ENCODE measurements at places on chromosomes 16 and 17. TPM values are rescaled to one million over a fixed set of nuclear protein-coding genes. Genes with fewer than 3 reads are reported as not detected.

- no peak for DNase-seq
Measured at GRCh38 chr17:3852561-3852960, 6.5 kb upstream of the NCBP3 start.

DNA sequence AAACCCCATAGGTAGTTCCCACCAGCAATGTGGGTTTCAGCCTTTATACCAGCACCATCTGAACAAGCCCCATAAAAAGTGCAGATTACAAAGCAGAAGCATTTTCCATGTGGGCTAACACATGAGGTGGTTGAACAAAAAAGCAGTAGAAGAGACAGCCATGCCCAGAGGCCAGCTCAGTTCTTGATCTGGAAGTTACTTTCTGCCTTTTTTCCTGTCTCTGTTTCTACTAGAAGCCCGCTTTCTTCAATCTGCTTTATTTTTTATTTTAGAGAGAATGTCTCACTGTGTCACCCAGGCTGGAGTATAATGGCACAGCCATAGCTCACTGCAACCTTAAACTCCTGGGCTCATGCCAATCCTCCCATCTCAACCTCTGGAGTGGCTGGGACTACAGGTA is 31.5 kb upstream of the APOH start:
- DNase-seq = no peak

- no peak for DNase-seq
Measured at GRCh38 chr17:33106525-33107165, 115.0 kb downstream of the SPACA3 start.

- DNase-seq = no peak
Measured at GRCh38 chr16:68035227-68035626, 12.1 kb downstream of the DUS2 start.

GRCh38 chr17:57663326-57664070 is 81.6 kb downstream of the CCDC182 start:
- DNase-seq = no peak

DNA sequence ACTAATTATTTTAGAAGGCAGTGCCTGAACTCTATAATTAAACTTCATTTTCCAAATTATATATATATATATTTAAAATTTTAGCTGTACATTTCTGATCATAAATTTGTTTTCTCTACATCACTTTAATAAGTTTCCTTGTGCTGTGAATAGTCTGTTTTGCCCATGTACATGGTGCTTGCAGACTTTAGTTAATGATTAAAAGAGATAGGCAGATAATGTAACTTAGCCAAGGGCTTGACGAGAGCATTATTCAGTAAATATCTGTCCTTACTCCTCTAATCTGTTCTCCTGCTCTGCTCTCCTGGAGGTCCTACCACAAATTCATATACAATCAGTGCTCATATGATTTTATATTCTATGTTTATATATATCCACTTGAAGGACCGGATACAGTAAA is 595.2 kb upstream of the KIF2B start:
- no peak for DNase-seq

- no peak for DNase-seq
Measured at GRCh38 chr16:187330-187729, 7.1 kb downstream of the HBQ1 start.

- no peak for DNase-seq
Measured at GRCh38 chr17:31156326-31156725, 61.5 kb downstream of the NF1 start.

DNA sequence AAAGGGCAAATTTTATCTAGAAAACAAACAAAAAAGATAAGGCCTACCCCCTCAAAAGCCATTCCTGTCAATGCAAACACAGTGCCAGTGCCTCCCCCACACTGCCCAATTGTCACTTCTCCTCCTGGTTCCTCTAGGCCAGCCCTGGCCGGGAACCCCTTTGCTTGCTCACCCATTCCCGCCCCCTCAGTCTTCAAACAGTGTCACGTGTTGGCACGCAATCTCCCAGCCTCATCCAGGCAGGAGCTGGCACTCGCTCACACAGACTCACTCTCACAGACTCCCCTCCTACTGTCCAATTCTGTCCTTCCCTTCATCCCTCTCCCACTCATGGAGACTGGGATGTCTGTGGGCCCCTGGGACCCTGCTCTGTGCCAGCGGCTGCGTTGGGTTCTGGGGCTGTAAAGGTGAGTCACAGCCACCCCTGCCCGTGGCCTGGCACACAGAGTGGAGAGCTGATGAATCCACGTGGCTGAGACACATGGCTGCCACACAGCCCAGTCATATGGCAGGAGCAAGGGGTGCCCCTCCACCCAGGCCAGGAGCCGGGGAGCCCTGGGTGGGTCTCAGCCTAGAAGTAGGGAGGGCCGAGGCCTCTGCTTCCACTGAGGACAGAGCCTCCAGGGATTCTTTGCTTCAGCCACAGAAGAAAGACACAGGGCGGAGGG is 54.8 kb downstream of the VAC14 start:
- peak; percentile 67 for DNase-seq

GRCh38 chr17:77746896-77747554 is 211.5 kb upstream of the TNRC6C start:
- DNase-seq = no peak

- no peak for DNase-seq
Measured at GRCh38 chr17:82912484-82913089, 72.8 kb upstream of the ZNF750 start.

DNA sequence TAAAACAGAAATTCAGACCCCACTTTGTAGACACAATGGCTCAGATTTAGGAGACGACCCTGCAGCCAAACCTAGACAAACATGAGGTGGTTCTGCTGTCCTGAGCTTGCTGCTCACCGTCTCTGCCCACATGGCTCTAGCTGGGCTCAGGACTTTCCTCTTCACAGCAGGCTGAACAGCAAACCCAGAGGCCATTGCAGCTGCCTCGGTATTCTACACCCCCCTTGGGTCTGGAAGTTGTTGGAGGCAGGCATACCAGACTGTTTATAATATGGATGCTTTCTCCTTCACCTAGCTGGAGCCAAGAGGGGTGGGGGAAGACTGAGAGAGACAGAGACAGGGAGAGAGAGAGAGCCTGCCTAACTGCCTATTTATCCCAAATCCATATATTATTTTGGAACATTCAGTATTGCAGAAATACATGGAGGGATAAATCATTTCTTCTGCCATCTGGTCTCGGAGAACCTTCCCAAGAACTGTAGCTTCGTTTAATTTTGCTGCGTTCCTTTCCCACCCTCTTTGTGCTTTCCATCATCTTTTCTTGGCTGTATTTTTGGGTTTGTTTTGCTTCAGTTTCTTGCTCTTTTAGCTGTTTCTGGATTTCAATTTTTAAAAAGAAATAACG is 628.2 kb upstream of the RBFOX1 start:
- DNase-seq = no peak

DNA sequence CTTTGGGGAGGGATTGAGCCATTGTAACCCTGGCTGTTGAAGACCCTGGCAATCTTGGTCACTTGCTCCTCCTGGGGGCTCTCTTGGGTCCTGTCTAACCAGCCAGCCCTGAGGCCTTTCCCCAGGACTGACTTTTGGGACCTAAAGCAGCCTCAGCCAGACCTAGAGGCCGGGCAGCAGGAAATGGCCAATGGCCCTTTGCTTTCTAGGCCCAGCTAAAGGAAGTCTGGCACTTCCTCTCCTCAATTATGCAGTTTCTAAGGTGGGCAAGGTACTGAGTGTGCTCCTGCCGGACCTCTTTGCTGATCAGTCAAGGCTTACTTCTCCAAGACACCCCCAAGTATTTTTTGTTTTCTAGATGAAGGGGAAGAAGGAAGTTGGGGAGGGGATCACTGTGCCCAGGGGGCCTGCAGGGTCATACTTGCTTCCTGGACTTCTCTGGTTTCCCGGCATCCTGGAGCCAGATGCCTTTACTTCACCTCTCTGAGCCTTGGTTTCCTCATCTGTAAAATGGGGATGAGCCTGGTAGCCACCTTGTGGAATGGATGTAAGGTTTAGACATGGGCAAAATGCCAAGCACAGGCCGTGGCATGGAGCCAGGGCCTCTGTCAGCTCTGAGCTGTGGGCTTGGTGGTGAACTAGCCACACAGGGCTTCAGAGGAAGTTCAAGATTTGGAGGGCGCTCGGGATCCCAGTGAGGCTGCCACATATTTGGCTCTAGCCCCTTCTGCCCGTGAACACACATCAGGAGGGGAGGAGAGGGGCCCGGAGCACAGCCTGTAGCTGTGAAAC is 8.6 kb downstream of the CX3CL1 start:
- DNase-seq = no peak

DNA sequence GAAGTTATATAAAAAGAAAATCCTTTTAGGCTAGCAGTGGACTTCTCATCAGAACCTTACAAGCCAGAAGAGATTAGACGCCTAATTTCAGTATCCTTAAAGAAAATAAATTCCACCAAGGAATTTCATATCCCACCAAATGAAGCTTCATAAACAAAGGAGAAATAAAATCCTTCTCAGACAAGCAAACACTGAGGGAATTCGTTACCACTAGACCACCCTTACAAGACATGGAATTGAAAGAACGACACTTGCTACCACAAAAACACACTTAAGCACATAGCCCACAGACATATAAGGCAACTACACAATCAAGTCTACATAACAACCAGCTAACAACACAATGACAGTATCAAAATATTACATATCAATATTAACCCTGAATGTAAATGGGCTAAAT is 299.2 kb downstream of the TOX3 start:
- no peak for DNase-seq

GRCh38 chr17:62653826-62654761 is 26.6 kb downstream of the MRC2 start:
- DNase-seq = no peak

DNA sequence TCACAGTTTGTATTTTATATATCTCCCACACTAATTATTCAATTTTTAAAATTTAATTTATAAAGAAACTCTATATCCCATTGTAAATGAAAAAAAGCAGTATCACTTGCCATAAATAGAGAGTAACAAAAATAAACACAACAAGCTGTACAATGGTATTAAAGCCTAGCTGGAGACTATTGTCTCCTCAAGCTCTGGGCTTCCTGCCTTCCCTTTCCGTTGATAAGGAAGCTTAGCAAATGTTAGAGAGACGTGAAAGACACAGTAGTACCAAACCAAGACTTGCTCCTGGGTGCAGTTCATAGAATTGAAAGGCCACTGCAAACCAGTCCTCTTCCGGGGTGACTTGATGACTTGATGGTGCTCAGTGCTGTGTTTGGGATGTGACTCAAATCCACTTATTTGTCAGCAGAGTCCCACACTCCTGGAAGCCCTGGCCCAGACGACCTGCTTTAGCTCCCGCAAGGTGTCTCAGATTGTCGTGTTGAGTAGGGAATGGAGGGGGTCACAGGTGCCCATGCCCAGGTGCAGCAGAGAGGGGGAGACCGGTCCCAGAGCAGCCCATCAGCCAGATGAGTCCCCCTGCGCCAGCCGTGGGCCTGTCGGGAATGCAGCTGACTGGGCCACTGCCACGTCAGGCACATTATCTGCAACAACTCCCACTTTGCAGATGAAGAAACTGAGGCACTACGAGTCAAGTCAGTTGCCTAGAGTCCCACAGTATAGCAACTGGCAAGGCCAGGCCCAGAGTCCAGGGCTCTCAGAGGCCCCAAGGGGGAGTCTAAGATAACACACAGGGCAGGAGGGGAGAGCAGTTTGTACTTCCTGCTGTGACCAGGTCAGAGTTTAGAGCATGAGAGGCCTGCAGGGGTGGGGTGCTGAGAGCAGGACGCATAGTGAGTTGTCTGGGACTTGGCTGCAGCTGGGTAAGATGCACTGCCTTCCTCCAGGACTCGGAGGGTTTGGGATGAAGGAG is 40.5 kb downstream of the PSME3IP1 start:
- DNase-seq = no peak

Gene AOC3
- total RNA-seq = 16.2 TPM

Gene SLC47A2
- 0.15 TPM for total RNA-seq

Gene MED9
- total RNA-seq = 22.5 TPM

Gene OR1A1
- not detected for total RNA-seq

Gene PVALEF
- total RNA-seq = not detected

Gene OTOP3
- total RNA-seq = not detected

Gene CX3CL1
- total RNA-seq = 6.2 TPM

Gene PYY
- total RNA-seq = not detected

Gene PABPN1L
- not detected for total RNA-seq

Gene ANKRD40CL
- total RNA-seq = not detected

Gene ASB16
- not detected for total RNA-seq

Gene SERPINF2
- 30.1 TPM for total RNA-seq

Gene HBM
- total RNA-seq = 1.3 TPM

Data from breast epithelium (tissue), 4 donors.